ENCODE measurements at places on chromosomes 6 and 20.

- DNase-seq = no peak
Observed at GRCh38 chr20:38551056-38551626, 29.9 kb upstream of the ADIG start.

DNA sequence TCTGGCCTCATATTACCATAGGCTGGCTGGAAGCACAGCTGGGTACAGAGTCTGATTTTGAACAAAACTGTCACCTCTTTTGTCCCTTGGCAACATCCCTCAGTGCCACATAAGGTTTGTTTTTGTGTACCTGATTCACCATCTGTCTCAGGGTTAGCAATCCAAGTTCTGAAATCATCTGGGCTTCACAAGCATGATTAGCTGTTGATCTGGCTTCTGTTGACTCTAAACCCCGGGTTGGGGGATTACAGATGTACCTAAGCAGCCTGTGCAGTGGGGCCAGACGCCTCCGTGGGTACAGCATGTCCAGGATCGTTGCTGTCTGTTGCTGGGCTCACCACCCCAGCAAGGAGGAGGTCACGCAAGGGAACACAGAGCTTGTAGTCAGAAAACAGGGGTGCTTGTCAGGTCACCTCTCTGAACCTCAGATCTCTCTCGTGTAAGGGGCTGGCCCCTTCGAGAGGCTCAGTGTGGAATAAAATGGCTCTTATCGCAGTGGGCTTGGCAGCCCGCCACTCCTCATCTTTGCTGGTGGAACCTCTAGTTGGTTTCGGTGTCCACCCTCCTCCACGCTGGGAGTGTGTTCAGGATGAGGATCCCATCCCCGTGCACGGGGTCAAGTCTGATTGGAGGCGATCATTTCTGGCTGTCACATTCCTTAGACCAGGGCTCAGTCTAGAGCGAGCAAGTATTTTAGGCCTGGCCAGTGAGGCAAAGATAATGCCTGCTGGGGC is 39.2 kb upstream of the ZNF831 start:
- DNase-seq = no peak

DNA sequence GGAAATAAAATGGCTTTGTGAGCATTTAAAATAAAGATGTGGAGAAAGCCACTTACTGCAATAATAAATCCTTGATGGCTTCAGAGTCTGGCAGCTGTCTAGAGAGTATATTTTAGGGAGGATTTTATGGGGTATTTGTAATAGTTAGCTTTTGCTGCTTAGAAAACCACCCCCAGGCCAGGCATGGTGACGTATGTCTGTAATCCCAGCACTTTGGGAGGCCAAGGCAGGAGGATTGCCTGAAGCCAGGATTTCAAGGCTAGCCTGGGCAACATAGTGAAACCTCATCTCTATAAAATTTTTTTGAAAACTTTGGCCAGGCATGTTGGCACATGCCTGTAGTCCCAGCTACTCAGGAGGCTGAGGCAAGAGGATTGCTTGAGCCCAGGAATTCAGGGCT is 63.8 kb downstream of the ISM1 start:
- DNase-seq = no peak

GRCh38 chr6:137357263-137357947 is 136.8 kb downstream of the OLIG3 start:
- DNase-seq = no peak

DNA sequence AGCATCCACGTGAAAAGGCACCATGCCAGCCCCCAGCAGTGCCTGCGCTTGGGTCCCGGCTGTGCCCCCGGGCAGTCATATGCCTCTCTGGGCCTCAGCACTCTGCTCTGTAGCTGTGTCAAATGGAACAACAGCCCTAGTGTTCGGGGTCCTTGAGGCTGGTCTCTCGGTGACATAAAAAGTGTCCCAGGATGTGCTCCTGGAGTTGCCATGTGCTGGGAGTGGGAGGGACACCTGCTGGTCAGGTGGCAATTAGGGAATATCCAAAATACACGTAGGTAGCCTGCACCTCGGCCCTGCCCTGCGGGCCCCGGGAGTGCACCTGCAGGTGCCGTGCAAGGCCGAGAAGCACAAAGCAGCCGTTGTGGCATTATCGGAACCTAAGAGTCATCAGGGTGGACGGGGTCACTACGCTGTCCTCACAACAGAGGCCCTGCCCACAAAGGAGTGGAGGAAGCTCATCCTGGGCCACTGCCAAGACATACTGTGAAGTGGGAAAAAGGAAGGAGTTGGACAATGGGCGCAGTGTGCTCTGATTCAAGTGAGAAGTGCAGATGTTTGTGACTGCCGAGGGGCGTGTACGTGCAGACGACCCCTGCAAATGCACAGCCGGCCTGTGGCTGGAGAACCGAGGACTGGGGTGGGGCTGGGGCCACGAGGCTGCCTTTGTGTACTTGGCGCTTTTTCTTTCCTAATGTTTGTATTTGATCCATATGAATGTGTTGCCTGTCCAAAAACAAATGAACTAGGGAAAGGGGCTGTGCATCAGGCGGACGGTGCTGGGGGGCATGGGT is 24.6 kb downstream of the SLCO4A1 start:
- DNase-seq = peak; percentile 43

GRCh38 chr6:40348591-40348990 is 238.6 kb downstream of the LRFN2 start:
- no peak for DNase-seq

DNA sequence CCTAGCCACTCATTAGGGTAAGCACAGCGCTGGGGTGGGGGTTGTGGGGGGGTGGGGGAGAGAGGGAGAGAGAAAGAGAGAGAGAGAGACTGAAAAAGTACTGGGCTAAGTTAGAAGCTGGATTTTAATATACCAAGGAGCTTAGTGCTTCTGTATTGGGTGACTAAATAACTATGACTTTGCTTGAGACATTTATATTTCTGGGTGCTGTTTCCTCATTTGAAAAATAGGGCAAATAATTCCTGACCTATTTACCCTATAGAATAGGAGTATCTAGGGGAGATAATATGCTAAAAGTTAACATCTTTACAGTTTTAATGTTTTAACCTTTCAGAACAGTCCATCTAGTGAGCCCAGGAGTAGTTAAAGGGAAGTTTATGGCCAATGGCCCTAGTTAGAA is 7.7 kb downstream of the NKAIN2 start:
- no peak for DNase-seq

DNA sequence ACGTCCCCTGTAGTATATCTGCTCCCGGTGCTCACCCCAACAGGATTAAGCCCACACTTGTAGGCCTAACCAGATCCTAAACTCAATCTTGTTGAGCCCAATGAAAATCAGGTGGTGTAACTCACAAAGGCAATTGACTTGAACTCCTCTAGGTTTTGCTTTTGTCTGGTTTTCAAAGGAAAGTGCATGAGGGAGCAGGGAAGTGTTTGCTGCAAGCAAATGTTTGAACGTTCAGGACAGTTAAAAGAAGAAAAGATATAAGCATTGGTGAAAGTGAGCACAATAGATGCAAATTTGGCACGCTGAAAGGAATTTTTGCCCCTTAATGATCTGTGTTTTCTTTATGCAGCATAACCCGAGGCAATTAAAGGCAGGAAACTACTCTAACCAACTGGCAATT is 212.6 kb downstream of the PLCB1 start:
- DNase-seq = no peak

- DNase-seq = no peak
Observed at GRCh38 chr20:23565503-23566045, 2.7 kb downstream of the CST9L start.

DNA sequence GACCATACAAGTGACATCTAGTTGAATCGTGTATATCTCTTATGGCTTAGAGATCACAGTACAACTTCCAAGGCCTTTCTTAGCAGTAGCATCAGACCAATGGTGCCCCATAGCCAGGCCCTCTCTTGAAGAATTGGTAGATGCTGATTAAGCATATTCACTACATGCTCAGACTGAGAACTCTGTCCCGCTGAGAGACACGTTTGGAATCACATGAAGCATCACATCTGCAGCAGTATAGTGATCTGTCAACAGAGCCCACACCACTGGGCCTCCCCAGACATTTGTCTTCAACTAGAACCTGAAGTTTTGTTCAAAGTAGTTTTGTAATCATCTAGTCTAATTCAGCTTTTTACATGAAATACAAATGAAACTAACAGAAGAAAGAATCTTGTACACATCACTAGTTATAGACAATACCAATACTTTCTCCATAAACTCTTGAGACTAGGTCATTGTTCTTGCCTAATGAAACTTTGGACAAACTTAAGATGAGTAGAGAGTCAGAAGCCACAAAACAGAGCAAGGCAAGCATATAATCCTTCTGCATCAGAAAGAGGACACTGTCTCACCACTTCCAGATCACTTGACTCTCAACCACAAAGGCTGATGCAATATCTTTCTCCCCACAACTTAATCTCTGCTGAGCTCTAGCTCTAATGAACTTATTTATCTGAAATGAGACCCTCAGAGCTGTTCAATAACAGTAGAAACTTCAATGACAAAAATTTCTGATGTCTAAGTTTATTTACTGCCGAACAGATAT is 182.7 kb downstream of the TBX18 start:
- peak; percentile 76 for DNase-seq

DNA sequence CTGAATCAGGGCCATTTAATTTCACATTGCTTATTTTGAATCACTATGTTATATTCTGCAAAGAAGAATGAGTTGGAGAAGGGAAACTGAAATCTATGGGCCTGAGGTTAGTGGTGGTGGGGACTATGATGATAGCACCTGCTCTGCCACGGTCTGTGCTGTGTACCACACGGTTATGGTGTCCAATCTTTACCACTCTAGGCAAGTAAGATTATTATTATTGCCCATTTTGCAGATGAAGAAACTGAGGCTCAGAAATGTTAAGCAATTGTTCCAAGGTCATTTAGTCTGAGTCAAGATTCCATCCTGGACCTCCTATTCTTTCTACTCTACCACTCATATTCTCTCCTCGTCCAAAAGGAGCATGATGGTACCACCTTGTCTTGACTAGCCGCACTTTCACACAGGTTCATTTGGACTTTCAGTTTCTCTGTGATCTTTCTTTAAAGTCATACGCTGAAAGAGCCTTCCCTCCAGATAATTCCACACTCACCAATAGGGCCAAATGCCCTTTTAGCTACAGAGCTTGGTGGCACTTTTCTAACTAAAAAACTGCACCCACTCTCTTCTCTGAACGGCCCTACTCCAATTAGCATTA is 56.2 kb downstream of the GFOD1 start:
- no peak for DNase-seq

DNA sequence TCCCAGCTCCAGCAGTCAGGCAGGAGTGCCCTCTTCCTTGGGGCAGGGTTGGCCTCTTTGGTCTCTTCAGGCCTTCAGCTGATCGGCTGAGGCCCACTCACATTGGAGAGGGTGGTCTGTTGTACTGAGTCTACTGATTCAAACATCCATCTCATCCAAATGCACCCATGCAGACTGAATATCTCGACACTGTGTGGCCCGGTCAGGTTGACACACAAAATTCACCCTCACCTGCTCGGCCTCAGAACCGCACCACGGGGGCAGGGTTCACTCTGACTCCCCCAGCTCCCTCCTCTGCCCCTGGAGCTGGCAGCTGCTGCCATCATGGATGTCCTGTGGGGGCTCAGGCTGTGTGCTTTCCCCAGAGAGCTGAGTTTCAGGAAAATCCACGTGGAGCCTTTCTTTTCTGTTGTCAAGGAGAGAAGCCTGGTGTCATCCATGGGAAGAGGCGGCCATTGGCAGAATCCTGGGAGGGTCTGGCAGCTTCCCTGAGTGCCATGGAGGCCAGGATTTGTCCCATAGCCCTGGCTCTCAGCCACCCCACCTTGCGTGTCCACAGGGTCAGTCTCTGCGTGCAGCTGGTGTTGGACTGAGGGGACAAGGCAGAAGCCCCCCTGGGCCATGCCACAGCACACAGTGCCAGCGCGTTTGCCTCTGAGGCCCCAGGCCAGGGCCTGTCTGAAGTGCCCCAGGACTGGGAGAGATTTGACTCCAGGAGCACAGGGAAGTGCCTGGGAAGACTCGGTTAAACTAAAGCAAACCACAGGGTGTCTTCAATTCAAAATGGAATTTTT is 114.1 kb downstream of the ERMARD start:
- no peak for DNase-seq

DNA sequence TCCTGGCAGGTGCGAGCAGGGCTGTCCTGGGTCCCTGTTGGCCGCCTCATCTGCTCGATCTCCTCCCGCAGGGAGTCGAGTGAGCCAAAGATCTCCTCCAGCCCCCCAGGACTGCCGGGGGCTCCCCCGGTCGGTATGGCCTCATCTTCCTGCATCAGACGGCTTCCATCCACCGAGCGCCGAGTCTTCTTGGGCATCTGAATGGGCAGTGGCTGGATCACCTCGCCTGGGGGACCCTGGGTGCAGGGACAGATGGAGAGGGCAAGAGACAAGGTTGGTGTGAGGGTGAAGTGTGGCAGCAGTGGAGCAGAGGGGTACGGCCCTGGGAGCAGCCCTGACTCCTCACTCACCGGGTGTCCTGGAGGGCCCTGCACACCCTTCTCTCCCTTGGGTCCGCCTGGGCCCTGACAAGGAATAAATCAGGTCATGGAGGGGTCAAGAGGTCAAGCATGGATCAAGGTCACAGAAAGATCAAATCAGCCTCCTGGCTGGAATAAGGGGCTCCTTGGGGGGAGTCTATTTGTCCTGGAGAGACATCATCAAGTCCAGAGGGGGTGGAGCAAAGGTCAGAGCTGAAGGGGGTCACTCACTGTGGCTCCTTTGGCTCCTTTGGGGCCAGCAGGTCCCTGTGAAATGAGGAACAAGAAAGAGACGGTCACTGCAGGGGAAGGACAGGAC is 26.5 kb downstream of the COL11A2 start:
- no peak for DNase-seq

DNA sequence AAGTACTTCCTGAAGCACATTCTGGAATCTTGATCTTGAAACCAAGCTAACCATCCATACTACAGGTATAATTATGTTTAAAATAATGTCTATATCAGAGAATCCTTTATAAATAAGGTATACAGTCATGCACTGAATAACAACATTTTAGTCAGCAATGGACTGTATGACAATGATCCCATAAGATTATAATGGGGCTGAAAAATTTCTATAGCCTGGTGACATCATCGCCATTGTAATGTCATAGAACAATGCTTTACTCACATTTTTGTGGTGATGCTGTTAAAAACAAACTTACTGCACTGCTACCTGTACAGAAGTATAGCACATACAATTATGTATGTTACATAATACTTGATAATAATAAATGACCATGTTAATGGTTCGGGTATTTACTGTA is 31.8 kb downstream of the RNF146 start:
- DNase-seq = no peak

GRCh38 chr6:125834348-125834747 is 43.6 kb downstream of the NCOA7 start:
- no peak for DNase-seq

GRCh38 chr6:44237021-44237812 is 9.7 kb upstream of the HSP90AB1 start:
- DNase-seq = peak; percentile 92

- DNase-seq = no peak
Observed at GRCh38 chr20:15682690-15683089, 890.6 kb downstream of the KIF16B start.
